Stimulated activated CD8-positive, alpha-beta memory T cell treated with anti-CD3 and anti-CD28 coated beads, Interleukin-7, amount 100 ng/mL, for 1 hour (primary cell): ENCODE measurements at places on chromosomes 1 and 21.

GRCh38 chr1:80961464-80962190 is 839.1 kb upstream of the ADGRL2 start:
- no peak for DNase-seq

DNA sequence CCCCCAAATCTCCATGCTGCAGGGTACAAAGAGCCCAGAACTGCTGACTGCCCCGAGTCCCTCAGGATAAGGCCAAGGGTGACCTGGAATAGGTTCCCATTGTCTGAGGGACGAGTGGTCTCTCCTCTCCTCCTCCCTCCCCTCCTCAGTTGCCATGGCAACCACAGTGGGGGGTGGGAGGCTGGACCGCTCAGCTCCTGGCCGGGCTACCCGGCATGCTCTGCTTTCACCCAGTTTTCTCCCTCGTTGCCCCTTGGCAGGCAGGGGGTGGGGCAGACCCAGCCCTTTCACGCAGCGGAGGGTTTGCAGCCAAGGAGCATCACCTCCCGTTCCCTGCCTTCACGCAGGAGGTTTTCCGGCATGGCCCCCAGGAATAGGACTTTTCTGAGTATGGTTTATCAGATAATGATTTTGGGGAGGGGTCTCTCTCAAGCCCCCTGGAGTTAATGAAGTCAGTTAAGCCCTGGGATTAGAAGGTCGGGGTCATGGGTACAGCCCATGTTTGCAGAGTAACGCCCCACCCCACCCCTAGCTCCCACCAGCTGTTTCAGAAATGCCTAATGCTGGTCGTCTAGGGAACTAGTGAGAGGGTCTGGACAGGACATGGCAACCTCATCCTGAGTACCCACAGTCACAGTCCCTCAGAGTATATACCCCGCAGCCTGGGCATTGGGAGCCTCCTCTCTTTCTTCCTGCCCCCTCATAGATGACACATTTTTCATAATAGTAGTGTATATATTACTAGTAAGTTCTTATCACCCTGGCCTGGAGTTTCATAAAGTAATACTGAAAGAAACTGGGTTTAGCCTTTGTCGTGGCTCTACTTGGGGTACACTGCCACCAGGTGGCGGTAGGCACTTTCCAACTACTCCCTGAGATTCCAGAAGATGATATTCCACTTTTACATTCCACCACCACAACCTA is 20.7 kb downstream of the C1QB start:
- DNase-seq, result no peak

DNA sequence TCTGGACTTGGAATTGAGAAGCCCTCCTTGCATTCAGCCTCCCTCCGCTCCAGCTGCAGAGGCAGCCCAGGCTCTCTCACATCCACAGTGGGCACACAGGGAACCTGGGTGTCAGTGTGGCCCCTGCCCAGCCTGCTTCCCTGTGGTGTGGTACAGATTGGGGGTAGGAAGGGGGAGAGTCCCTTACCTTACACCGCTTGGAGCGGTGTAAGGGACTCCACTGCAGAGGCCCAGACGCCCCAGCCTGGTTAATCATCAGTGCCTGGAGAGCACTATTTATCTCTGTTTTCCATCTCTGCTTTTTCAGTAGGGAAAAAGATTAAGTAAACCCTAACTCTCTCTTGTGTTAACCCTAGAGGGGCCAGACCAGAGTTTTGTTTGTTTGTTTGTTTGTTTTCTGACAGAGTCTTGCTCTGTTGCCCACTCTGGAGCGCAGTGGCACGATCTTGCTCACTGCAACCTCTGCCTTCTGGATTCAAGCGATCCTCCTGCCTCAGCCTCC is 803 bp upstream of the RHBG start:
- DNase-seq, result no peak

DNA sequence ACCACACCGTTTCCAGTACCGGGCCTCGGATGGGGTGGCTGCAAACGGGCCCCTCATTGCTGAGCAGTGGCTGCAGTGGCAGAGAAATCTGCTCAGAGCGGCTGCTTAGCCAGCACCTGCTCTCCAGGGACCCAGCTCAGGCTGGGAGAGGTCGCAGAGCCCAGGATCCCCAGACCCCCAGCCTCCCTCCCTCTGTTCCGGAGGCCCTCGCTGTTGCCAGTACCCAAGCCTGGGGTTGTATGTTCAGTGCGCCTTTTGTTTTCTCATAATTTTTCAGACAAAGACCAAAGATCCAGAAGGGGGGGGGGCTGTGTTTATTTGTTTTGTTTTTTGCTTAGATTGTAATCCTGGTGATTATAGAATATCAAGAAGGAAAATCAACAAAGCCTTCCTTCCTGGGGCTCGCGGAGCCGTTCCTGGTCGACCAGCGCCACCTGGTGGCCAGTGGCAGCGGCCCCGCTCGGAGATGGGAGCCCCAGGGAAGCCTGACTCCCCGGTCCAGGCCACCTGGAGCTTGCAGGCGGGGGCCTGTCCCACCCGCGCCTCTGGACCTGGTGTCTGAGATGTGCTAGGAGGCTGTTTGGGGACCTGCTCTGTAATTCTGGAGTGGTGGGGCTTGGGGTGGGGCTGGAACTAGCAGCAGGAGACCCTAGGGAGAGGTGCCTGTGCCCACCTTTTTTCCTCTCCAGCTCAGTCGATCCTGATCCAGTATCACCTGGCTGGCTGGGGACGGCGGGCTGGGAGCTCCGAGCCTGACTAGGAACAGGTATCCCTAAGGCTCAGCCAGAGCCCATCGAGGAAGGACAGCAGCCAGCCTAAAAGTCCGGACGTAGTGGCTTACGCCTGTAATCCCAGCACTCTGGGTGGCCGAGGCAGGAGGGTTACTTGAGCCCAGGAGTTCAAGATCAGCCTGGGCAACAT is 123.9 kb upstream of the VAMP3 start:
- DNase-seq, result peak; percentile 51
